ENCODE measurements at places on chromosomes 11 and 22. TPM values are rescaled to one million over a fixed set of nuclear protein-coding genes. Genes with fewer than 3 reads are reported as not detected.

Gene AGBL2
- total RNA-seq, result 12.5 TPM

Gene CDC45
- total RNA-seq, result 4.0 TPM

Gene CRYBB2
- 0.31 TPM for total RNA-seq

Gene MAPK8IP2
- 2.7 TPM for total RNA-seq

DNA sequence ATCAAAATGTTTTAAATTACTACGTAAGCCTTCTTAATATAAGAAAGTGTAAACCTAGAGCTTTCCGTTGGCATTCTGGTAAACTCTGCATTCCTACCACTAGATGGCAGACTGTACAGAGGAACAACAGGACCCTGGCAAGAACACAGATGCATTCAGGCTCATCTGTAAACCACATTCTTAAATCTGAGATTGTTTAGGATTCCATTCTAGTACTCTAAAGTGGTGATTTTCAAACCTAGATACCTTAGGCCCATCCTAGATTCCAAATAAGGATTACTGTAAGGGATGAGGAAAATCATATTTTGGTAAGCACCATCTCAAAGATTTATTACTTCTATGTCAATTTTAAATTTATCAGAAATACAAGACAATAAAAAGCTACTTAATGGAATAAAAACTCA is 26.9 kb downstream of the PICALM start:
- no peak overlapping the region for H3K4me3 ChIP-seq
- no peak overlapping the region for H3K27ac ChIP-seq

DNA sequence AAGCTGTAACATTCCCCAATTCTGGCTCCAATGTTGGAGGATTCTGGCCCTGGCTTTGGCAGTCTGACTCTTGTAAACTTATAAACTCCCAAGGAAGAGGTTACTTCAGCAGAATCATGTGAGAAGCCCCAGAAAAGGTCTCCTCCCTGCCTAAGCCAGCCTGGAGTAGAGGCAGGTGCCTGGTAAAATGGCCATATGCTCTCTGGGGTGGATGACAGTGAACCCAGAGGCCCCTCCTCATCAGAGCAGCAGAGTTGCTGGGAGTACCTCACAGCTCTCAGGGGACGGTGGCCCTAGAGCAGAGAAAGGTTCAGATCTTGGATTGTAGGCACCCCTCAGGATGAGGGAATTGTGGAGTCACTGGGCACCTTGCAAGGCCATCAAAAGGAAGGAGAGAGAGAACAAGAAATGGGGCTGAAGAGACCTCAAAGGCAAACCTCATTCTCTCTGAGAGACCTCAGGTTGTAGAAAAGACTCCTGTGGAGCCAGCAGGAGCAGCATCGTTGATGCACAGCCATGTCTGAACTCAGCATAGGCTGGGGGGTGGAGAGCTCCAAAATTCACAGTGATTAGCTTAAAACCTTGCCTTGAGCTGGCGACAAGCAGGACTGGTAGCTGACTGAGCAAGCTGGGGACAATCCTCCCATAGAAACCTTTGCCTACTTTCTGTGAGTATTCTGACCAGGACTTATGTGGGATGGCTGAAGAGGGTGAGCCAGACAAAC is 4.9 kb upstream of the P2RY6 start:
- no peaks in the 10 kb centered on the region for H3K4me1 ChIP-seq
- no peak overlapping the region for H3K27ac ChIP-seq
- H3K4me3 ChIP-seq, result no peak overlapping the region
- no peak for DNase-seq
- no peaks in the 10 kb centered on the region for H3K27me3 ChIP-seq

GRCh38 chr11:36870361-36870760 is 272.3 kb upstream of the RAG2 start:
- no peak for DNase-seq
- H3K4me3 ChIP-seq, result no peak overlapping the region
- no peaks in the 10 kb centered on the region for H3K4me1 ChIP-seq
- H3K27me3 ChIP-seq, result no peaks in the 10 kb centered on the region
- H3K27ac ChIP-seq, result no peak overlapping the region

GRCh38 chr11:17418444-17419081 is 30.1 kb upstream of the KCNJ11 start:
- no peaks in the 10 kb centered on the region for H3K36me3 ChIP-seq
- DNase-seq, result no peak
- H3K27me3 ChIP-seq, result no peaks in the 10 kb centered on the region
- no peak overlapping the region for H3K27ac ChIP-seq
- H3K4me3 ChIP-seq, result no peak overlapping the region
- no peaks in the 10 kb centered on the region for H3K4me1 ChIP-seq

DNA sequence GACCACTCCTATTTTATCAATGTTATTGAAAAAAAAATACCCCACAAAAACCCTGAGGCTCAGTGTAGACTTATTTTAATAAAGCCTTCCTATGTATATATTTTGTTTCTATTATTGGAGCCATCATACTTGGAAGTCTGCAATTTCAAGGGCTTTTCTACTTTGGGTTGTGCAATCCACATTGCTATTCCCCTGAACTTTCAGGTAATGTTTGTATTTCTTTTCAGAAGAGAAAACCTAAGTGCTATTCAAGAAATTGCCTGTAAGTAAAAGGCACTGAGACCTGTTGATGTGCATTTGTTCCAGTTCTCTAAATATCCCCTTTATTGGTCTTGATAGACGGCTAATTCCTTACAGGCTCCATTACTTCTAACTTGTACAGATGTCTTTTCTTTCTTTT is 280.7 kb upstream of the RAG2 start:
- no peaks in the 10 kb centered on the region for H3K36me3 ChIP-seq
- peak; percentile 43 for DNase-seq
- H3K4me1 ChIP-seq, result no peaks in the 10 kb centered on the region
- H3K27ac ChIP-seq, result no peak overlapping the region
- no peaks in the 10 kb centered on the region for H3K27me3 ChIP-seq

DNA sequence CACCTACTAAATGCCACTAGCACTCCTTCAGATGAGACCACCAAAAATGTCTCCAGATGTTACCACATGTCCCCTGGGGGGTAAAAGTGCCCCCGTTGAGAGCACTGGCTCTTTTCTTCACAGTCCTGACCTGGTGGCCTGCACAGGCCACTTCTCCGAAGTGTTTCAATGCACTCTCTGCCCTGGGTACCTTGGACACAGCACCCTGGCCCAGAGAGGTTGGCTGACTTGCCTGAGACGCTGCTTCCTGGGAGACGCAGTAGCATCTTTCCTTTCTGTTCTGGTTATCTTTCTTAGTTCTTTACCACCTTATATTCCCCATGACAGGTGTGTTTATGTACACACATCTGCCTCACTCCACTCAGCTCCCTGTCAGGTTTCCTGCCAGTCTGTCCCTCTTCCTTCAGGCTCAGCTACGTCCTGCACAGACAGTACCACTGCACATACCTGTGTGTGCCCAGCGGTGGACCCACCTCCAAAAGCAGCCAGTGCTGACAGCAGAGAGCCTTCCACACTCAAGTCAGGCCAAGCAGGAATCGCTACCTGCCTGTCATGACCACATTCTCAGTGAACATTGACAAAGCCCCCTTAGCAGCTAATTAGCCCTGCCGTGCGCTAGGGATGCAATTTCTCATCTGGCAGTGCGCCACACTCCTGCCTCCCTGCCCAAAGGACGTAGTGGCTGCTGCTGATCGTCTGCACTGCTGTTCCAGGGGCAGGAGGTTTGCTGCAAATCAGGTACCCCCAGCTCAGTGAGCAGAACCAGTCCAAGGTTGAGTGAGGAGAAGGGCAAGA is 39.0 kb downstream of the FAM83F start:
- no peaks in the 10 kb centered on the region for H3K27me3 ChIP-seq
- no peak overlapping the region for H3K4me3 ChIP-seq
- H3K36me3 ChIP-seq, result no peaks in the 10 kb centered on the region
- DNase-seq, result no peak
- no peaks in the 10 kb centered on the region for H3K4me1 ChIP-seq

Data from lung (tissue), 17 donors.